ENCODE measurements at places on chromosomes 1 and 21.

GRCh38 chr1:204191456-204191855 is 4.8 kb downstream of the KISS1 start:
- DNase-seq, result no peak

- DNase-seq, result no peak
Measured at GRCh38 chr1:200345520-200345919, 64.3 kb downstream of the ZNF281 start.

- no peak for DNase-seq
Measured at GRCh38 chr1:17230671-17231310, 18.1 kb upstream of the PADI3 start.

DNA sequence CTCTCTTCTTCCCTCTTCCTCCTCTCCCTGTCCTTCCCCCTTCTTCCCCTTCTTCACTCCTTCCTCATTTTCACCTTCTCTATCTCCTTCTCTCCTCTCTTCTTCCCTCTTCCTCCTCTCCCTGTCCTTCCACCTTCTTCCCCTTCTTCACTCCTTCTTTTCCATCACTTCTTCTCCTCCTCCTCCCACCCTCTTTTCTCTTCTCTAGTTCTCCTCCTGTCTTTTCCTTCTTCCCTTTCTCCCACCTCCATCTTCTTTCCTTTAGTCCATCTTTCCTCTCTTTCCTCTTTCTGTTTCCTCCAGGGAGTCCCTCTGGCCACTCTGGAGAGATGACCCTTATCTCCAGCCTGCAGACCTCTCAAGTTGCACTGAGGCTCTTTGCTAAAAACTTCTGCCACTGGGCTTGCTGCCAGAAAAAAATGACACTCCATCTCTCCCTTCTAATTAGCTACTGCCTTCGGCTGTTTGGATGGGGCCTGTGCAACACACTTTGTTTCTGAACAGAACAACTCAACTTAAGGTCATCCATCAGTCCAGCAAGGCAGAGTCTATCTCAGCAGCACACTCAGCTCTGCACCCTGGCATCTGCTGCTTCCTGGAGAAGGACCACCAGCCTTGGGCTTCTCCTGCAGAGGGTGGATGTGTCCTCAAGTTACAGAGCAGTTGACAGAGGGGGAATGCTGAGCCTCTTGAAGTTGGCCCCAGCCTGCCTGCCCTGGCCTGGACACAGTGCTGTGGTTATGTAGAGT is 538.8 kb downstream of the MATN1 start:
- DNase-seq, result no peak

DNA sequence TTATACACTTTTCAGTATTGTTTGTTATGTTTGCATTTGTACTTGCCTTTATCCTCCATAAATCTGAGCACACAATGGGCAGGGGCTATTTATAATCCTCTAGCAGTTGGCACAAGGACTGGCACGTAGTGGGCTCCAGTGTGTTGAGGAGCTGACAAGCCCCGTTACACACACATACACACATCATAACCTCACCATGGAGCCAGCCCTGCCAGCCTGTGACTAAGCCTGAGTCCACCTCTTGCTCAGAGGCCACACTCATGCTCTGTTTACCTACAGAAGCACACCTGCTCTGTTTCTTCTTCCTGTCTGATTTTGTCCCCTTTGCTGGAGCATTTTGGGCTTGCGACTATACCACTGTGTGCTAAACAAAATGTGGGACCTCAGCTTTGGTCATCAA is 64.5 kb upstream of the SPATA6 start:
- no peak for DNase-seq

- no peak for DNase-seq
Measured at GRCh38 chr1:42983693-42984092, 25.0 kb upstream of the SLC2A1 start.

GRCh38 chr1:26119892-26120608 is 8.4 kb downstream of the PDIK1L start:
- no peak for DNase-seq

GRCh38 chr1:176785056-176785455 is 322.1 kb downstream of the PAPPA2 start:
- DNase-seq, result no peak

DNA sequence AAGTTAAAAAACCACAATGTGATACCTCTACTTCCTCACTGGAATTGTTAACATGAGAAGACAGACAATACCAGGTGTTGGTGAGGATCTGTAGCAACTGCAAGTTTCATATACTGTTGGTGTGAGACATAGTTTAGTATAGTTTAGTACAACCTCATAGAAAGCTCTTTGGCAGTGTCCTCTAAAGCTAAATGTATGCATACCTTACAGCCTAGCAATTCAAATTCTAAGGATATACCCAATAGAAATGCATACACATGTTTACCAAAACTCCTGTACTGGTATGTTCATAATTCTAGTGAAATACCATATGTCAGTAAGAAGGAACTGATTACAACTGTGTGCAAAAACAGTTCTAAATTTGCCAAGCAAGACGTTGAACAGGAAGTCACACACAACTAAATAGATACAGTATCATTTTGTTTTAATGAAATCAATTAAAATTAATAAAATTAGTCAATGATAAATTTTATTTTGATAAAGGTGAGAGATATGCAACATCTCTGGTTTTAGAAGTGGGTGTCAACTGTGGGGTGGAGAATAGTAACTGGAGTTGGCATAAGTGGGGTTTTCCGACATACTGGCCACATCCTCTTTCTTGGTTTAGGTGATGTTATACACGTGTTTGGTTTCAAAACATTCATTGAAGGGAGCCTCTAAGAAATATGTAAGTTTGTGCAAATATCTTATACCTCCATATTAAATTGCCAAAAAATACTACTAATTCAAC is 450.7 kb downstream of the PTPRC start:
- DNase-seq, result peak; percentile 5

DNA sequence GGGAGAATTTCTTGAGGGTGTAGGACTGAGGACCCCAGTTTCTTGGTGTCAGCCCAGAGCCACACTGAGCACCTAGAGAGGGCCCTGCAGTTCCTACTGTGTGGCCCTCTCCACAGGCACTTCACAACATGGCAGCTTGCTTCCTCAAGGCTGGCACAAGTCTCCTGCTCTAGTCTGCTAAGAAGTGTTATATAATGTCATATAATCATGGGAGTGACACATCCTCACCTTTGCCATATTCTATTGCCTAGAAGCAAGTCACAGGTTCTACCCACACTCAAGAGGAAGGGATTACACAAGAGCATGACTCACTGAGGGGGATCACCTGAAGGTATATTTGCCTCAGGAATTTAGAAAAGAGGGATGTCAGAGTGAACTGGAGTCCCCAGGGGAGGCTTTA is 5.5 kb upstream of the SNX27 start:
- DNase-seq, result no peak

- no peak for DNase-seq
Measured at GRCh38 chr1:212504171-212504803, 71.6 kb downstream of the NENF start.

DNA sequence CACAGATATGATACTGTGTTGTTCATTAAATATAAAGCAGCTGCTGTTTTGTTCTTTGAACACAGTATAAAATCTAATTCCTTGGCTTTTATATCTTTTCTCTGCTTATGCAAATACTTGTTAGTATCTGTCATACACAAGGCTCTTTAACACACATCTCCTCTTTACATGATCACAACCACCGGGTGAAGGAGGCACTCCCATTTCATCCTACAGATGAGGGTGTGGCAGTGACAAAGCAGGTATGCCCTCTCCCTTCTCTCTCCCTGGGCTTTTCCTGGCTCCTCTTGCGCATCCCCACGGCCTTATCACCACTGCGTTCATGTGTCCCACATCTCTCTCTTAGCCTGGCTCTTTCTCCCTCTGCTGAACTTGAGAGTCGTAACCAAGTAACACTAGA is 38.2 kb downstream of the JUN start:
- no peak for DNase-seq

- no peak for DNase-seq
Measured at GRCh38 chr1:110903853-110904500, 31.0 kb downstream of the CD53 start.

GRCh38 chr1:167748906-167749305 is 27.1 kb downstream of the MPZL1 start:
- DNase-seq, result no peak

GRCh38 chr1:206025283-206025820 is 1.7 kb upstream of the CTSE start:
- DNase-seq, result no peak

DNA sequence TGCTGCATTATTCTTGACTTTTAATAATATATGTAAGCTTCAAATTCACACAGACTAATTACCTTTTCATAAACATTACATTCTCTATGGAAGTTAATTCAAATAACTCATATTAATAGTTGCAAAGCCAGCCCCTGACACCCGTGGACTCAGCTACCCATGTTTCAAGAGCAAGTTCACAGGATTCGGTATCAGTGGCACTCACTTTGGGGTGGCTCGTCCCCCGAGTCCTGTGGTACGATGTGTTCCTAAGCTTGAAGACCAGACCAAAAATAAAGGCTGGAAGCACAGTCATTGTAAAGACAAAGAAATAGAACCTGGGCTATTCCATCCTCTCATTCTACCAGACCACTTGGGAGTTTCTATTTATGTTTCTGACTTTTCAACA is 70.9 kb downstream of the ITPKB start:
- no peak for DNase-seq

GRCh38 chr1:25727635-25728286 is 72.2 kb upstream of the SELENON start:
- DNase-seq, result no peak

DNA sequence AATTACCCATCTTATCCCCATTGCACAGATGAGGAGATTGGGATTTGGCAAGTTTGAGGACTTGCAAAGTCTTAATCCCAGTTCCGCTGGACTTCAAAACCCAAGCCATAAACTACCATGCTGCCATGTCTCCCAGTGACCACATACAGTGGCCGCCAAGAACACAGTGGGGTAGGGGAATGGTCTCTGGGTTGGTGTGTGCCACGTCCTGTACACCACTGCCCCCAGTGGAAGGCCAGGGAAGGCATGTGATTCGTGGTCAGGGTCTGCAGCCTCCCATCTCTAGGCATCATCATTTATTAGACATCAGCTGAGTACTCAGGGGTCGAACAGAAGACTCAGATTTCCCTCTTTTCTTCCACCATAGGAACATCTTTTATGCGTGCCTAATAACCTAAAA is 76.0 kb downstream of the MAN1C1 start:
- DNase-seq, result no peak

DNA sequence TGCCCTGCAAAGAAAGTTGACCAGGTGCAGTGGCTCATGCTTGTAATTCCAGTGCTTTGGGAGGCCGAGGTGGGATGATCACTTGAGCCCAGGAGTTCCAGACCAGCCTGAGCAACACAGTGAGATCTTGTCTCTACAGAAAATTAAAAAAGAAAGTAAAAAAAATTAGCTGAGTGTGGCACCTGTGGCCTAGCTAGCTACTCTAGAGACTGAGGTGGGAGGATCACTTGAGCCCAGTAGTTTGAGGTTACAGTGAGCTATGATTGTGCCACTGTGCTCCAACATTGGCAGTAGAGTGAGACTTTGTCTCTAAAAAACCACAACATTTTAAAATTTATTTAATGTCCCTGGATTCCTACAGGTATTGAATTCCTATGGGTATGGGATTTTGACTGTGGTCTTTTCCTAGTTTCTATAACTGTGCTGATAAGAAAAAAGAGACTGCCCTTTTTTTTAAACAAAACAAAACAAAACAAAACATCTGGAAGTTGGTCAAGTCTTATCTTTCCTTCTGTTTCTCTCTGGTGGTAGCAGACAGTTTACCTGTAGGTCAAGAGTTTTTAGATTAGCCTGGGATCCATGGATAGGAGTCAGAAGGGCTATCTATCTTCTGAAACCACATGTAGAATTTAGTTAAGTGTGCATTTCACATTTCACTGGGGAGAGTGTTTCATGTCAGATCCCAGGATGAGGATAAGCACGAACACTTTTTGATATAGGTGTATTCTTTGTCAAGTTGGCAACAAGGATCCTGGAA is 18.8 kb downstream of the UCK2 start:
- no peak for DNase-seq

DNA sequence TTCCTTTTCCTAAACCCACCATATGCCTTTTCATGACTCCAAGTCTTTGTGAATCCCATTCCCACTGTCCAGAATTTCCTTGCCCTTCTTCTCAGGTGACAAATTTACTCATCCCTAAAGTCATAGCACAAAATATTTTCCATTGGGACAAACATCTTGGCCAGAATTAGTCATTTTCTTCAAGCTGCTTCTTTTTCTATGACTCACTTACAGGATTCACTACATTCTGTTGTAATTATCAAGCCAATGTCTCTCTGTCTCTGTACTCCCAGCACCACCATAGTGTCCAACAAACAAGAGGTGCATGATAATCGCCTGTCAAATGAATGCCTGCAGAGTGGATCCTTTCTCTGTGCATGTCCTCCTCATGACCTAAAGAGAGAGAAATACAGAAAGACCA is 37.8 kb downstream of the SGIP1 start:
- no peak for DNase-seq

- no peak for DNase-seq
Measured at GRCh38 chr1:19923137-19923952, at the start of gene PLA2G2E. Gene PLA2G2E (minus strand): TSS chr1:19923617. CDS start chr1:19923559, 58 bp downstream.

DNA sequence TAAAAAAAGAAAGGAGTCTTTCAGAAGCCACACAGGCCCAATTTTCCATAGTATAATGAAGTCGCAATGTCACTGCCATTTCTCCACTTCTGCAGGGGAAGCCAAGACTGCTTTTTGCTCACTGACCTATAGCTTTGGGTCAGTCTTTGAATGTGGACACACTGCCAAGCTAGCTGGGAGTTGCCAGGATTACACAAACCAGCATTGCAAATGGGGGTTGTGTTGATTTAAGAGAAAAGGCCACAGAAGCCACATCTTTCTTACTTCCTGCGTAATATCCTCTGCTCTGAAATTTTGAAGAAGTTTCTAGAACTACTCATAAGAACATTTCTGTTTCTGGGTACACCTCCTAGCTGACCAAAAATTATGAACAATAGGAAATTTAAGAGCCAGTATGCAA is 45.8 kb upstream of the SAMSN1 start:
- DNase-seq, result no peak

GRCh38 chr21:34284666-34285065 is 79.1 kb upstream of the KCNE2 start:
- DNase-seq, result no peak

DNA sequence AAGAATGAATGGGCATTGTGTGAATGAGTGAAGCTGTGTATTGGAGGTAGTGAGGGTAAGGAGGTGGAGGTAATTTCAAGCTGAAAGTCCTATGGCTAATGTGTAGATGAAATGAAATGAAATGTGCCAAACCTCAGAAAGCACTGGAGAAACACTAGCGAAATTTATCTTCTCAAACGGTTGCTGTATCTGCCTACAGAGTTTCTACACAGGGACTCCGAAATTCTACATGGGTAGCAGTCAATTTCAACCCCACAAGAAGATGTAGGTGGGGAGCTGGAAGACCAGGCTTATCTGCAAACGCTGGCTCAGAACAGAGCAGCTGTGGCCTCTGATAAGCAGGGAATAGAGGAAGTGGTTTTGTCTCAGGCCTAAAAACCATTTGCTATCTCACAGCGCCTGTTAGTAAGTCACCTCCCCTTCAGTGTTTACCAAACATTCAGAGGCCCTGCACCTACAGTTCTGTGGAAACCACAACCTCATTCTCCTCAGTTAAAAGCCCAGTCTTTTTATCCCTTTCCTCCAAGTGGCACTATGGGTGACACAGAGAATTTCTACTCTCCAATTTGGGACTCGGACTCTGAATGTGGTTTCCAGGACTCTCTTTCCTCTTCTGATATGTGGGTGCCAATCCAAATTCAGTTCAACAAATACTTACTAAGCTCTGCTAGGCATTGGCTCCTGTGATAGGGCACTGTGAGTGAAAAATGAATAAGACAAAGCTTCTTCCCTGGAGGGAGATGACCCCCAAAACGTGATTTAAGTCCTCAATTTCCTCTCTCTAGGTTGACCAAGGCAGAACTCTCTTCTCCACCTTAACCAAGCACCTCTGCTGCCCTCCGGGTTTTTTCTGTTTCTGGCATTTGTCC is 17.2 kb upstream of the SLAMF6 start:
- DNase-seq, result no peak

- DNase-seq, result no peak
Measured at GRCh38 chr1:119068427-119068826, 72.0 kb downstream of the WARS2 start.

Measured in activated CD4-positive, CD25-positive, alpha-beta regulatory T cell treated with anti-CD3 and anti-CD28 coated beads, Interleukin-2, amount 50 U/mL, for 16 hours (primary cell).